ENCODE measurements at places on chromosomes 6 and 20. TPM values are rescaled to one million over a fixed set of nuclear protein-coding genes. Genes with fewer than 3 reads are reported as not detected.
A peak's percentile ranks its signal among the peaks of the same experiment; 100 is the strongest.

DNA sequence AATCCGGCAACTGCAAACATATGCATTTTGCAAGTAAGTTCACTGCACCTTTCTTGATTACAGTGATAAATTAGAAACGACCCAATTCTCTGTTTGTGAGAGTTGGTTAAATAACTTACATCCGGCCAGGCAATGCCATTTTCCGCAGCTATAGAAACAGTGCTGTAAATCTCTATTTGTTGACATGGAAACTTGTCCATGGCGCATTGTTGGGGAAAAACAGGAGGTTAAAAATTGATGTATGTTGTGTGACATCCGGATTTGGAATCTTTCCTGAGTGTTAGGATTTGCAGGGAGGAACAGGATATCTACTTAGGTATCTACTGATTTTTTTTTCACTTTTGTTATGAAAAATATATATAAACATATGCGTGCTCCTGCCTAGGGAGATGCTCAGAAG, 66.5 kb downstream of the DLGAP4 start:
- no peak overlapping the region for H3K27ac ChIP-seq
- no peaks in the 10 kb centered on the region for H3K36me3 ChIP-seq
- H3K27me3 ChIP-seq: no peaks in the 10 kb centered on the region
- H3K4me3 ChIP-seq: no peak overlapping the region
- DNase-seq: no peak

The ADGRG6 gene
- 4.3 TPM for total RNA-seq

The HDGFL1 gene
- not detected for total RNA-seq

The TRAPPC3L gene
- total RNA-seq: 0.25 TPM

The CCND3 gene
- 207 TPM for total RNA-seq

The PAQR8 gene
- total RNA-seq: 8.7 TPM

- no peaks in the 10 kb centered on the region for H3K36me3 ChIP-seq
- no peak overlapping the region for H3K27ac ChIP-seq
- no peaks in the 10 kb centered on the region for H3K27me3 ChIP-seq
- no peak overlapping the region for H3K4me3 ChIP-seq
- H3K4me1 ChIP-seq: peaks cover 20% of the 10 kb centered on the region
These were observed 49.4 kb upstream of the ARMC2 start for GRCh38 chr6:108798670-108799353.

GRCh38 chr6:84553527-84553926, 210.9 kb downstream of the TBX18 start:
- no peaks in the 10 kb centered on the region for H3K27me3 ChIP-seq
- no peaks in the 10 kb centered on the region for H3K4me1 ChIP-seq
- DNase-seq: no peak
- H3K4me3 ChIP-seq: no peak overlapping the region
- no peak overlapping the region for H3K27ac ChIP-seq

GRCh38 chr6:93701526-93701925, 282.2 kb upstream of the EPHA7 start:
- H3K27ac ChIP-seq: no peak overlapping the region
- no peaks in the 10 kb centered on the region for H3K36me3 ChIP-seq
- DNase-seq: no peak
- H3K4me1 ChIP-seq: no peaks in the 10 kb centered on the region
- no peak overlapping the region for H3K4me3 ChIP-seq

DNA sequence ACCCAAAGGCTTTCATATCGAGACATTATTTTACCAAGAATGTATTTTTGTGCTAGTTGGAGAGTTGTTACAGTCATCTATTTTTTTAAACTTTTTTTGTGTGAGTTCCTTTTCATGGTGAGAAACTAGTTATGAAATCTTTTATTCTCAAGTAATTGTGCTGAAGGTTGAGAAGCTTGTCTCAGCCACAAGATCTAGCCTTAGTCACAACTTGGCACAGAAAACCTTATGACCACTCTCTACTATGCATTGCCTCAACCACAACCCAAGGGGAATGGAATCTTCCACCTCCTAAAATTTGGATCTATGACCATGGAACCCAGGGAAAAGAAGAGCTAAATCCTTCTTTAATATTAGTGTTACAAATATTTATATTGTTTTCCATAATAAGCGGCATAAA, 58.5 kb downstream of the HS3ST5 start:
- H3K4me3 ChIP-seq: no peak overlapping the region
- no peaks in the 10 kb centered on the region for H3K4me1 ChIP-seq
- no peaks in the 10 kb centered on the region for H3K36me3 ChIP-seq
- DNase-seq: no peak

The DNMT3B gene
- total RNA-seq: 1.8 TPM

The TRIM31 gene
- not detected for total RNA-seq

GRCh38 chr6:163637524-163637923, 223.0 kb downstream of the QKI start:
- DNase-seq: no peak
- no peak overlapping the region for H3K4me3 ChIP-seq
- H3K4me1 ChIP-seq: no peaks in the 10 kb centered on the region
- H3K27me3 ChIP-seq: no peaks in the 10 kb centered on the region

DNA sequence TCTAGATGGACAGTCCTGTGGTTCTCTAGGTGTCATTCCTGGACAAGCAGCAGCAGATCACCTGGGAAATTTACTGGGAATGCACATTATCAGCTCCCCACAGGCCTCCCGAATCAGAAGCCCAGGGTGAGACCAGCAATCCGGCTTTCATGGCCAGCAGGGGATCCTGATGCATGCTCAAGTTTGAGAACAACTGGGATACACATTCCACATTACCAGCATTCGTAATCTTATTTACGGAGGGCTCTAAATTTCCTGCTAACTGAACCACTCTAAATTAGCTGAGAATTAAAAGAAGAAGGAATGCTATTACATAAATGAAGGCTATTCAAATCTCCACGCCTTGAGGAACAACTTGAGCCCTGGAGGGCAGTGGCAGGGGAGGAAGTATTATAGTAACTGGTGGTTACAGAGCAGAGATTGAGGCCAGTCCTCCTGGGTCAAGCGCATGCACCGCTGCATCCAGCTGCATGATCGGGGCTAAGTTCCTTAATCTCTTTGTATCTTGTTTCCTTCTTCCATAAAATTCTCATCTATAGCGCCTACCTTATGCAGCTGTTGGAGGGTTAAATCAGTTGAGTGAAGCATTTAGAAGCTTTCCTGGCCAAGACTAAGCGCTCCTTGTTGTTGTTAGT, 403.7 kb downstream of the CDH26 start:
- no peaks in the 10 kb centered on the region for H3K36me3 ChIP-seq
- H3K27ac ChIP-seq: no peak overlapping the region
- no peaks in the 10 kb centered on the region for H3K4me1 ChIP-seq

The LY6G6F gene
- total RNA-seq: not detected

GRCh38 chr20:51563486-51564332, 21.2 kb upstream of the NFATC2 start:
- H3K27ac ChIP-seq: peak overlapping the region; percentile 18
- peaks cover 23% of the 10 kb centered on the region for H3K27me3 ChIP-seq
- H3K4me1 ChIP-seq: peaks cover 38% of the 10 kb centered on the region
- no peaks in the 10 kb centered on the region for H3K36me3 ChIP-seq
- no peak overlapping the region for H3K4me3 ChIP-seq

DNA sequence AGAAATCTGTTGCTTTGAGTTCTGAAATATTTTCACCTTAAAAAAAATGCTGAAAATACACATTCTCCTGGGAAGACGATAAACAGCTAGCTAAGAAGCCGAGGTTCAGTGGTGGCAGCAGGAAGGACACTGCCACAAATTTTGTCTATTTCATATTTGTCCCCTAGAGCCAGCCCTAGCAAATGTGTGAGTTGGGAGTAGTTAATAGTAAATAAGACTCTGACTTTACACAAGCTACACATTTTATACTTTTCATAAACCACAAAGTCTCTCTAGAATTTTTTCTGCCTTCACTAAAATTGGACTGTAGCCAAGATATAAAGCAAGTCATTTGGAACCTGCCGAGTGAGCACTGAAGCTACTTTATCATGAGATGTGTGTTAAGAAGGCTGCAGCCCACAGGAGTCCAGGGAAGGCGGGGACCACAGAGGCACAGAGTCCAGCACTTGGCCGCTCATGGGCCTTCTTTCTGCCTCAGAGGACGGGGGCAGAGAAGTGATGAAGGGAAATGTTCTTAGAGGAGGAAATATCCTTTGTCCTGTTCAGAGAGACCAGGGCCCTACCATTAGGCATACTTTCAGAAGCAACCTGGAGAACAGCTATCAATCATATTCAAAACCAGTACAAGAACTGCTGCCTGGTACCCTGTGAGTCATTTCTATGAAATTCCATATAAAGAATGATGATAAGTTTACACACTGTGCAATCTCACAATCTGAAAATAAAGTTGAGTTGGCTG, 241.7 kb upstream of the TAB2 start:
- peak overlapping the region; percentile 42 for H3K27ac ChIP-seq
- DNase-seq: no peak
- H3K4me1 ChIP-seq: peaks cover 31% of the 10 kb centered on the region
- no peaks in the 10 kb centered on the region for H3K36me3 ChIP-seq
- no peaks in the 10 kb centered on the region for H3K27me3 ChIP-seq
- no peak overlapping the region for H3K4me3 ChIP-seq

The C2 gene
- 61.3 TPM for total RNA-seq

- no peaks in the 10 kb centered on the region for H3K36me3 ChIP-seq
- DNase-seq: no peak
- no peak overlapping the region for H3K4me3 ChIP-seq
- no peak overlapping the region for H3K27ac ChIP-seq
These were observed 34.5 kb upstream of the FERMT1 start for GRCh38 chr20:6157345-6157744.

The C6orf15 gene
- not detected for total RNA-seq

DNA sequence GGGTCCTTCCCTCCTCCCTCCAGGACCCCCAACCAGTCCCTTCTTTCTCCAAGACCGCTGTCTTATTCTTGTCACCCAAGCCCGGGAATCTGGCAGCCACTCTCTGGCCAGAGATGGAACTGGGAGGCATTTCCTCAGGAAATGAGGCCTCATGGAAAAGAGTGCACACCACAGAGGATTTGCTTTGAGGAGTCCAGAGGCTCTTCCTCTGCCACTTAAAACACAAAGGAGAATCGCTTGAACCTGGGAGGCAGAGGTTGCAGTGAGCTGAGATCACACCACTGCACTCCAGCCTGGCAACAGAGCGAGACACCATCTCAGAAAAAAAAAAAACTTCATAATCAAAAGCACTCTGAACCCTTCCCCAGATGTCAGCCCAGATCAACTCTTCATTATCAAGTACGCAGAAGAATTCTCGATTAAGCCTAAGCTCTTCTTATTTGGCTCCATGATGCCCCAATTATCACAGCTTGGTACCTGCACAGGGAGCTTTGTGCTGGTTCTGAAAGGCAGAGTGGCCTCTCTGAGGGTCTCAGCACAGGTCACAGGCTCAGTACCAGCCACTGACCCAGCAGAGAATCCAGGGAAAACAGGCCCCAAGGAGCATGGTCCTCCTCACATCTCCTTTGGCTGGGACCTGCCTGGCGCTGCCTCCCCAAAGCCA, 82.9 kb upstream of the MAFB start:
- no peaks in the 10 kb centered on the region for H3K4me1 ChIP-seq
- no peaks in the 10 kb centered on the region for H3K36me3 ChIP-seq
- no peak overlapping the region for H3K27ac ChIP-seq
- H3K27me3 ChIP-seq: no peaks in the 10 kb centered on the region
- DNase-seq: no peak

DNA sequence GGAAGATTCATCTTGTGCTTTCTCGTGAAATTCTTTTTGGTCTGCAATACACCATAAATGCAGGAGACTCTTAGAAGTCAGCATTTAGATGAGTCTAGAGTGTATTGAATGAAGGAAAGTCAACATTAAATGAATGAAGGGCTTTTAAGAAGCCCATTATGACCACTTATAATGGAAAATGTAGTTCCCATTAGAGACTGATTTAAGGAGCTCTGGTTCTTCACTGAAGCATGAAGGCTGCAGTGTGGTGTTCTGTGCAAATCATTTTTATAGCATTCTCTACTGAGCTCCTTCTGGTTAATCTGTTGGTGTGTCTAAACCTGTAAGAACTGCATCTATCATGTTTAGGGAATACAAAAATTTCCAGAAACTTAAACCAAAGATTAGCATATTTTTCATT, 19.7 kb downstream of the NCOA7 start:
- H3K36me3 ChIP-seq: peaks cover under 1% of the 10 kb centered on the region
- no peak for DNase-seq
- H3K4me3 ChIP-seq: no peak overlapping the region
- H3K4me1 ChIP-seq: peaks cover 72% of the 10 kb centered on the region
- no peak overlapping the region for H3K27ac ChIP-seq

- peaks cover 11% of the 10 kb centered on the region for H3K4me1 ChIP-seq
- peak overlapping the region; percentile 78 for H3K27ac ChIP-seq
- H3K36me3 ChIP-seq: no peaks in the 10 kb centered on the region
- H3K4me3 ChIP-seq: no peak overlapping the region
These were observed 28.9 kb downstream of the EIF2S2 start for GRCh38 chr20:34083137-34083536.

The GLP1R gene
- 0.16 TPM for total RNA-seq

The SLC22A7 gene
- not detected for total RNA-seq

GRCh38 chr20:51375561-51375960, 167.0 kb downstream of the NFATC2 start:
- DNase-seq: no peak
- H3K4me1 ChIP-seq: no peaks in the 10 kb centered on the region
- H3K27me3 ChIP-seq: no peaks in the 10 kb centered on the region
- H3K27ac ChIP-seq: no peak overlapping the region

DNA sequence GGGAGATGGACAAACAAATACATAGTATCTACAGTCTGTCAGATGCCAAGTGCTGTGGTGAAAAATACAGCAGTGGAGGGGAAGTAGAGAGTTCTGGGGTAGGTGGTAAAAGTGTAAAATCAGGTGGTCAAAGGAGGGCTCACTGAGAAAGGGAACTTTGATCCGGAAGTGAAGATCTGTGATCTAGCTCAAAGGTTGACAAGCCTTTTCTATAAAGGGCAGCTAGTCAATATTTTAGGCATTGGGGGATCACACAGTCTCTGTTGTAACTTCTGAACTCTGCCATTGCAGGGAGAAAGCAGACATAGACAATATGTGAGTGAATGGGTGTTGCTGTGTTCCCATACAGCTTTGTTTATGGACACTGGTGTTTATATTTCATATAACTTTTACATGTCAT, 38.6 kb downstream of the SH3BGRL2 start:
- H3K4me1 ChIP-seq: no peaks in the 10 kb centered on the region
- DNase-seq: no peak
- no peaks in the 10 kb centered on the region for H3K27me3 ChIP-seq
- H3K36me3 ChIP-seq: no peaks in the 10 kb centered on the region
- H3K27ac ChIP-seq: no peak overlapping the region

- no peaks in the 10 kb centered on the region for H3K4me1 ChIP-seq
- H3K4me3 ChIP-seq: no peak overlapping the region
- no peak overlapping the region for H3K27ac ChIP-seq
- no peak for DNase-seq
- H3K27me3 ChIP-seq: no peaks in the 10 kb centered on the region
These were observed 23.0 kb downstream of the ZSCAN31 start for GRCh38 chr6:28312939-28313338.

DNA sequence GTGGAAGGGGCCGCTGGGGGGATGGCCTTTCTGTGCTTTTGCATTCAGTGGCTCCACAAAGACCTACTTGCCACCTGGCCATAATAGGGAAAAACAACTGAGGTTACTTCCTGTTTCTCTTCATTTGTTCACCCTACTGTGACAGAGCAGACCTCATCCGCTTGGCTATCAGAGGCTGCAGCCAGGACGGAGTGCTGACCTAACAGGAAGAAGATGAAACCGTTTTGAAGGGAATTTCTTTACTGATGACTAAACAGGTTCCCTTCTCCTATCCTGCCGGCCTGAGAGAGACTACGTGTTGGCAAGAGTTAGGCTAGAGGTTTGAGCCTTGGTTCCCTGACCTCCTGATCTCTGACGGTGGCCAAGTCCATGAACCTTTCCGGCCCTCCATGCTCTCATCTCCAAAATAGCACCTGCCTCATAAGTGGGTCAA, 21.3 kb downstream of the PRR18 start:
- DNase-seq: peak; percentile 23
- H3K27ac ChIP-seq: no peak overlapping the region
- H3K27me3 ChIP-seq: no peaks in the 10 kb centered on the region
- H3K4me1 ChIP-seq: no peaks in the 10 kb centered on the region
- no peak overlapping the region for H3K4me3 ChIP-seq

Measured in adrenal gland (tissue), 19 donors.